ENCODE measurements at places on chromosomes 1 and 21.

GRCh38 chr1:4980211-4980610 lies 325.8 kb downstream of the AJAP1 start:
- DNase-seq, result peak; percentile 46

DNA sequence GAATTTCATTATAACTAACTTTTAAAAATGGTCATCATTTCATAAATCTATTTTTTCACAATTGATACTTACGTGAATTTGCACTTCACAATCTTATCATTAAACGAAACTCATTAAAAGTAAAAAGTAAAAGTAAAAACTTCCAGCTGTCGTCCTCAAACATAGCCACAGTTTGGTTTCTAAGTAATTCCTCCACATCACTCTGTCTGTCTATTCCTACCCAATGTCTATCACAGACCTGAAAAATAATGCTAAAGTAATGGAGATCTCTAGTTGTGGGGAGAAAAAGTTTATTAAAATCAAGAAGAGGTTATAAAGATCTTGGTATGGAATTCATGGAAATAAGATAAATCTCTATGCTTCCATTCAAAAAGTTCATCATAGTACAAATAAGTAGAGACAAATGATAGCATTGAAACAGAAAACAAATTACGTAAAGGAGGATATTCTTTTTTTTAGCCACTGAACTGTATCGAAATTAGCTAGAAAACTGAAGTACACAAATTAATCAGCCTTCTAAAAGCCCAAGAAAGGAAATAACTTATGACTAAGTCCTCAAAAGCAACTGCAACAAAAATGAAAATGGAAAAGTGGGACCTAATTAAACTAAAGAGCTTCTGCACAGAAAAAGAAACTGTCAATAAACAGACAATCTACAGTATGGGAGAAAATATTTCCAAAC lies 148.6 kb downstream of the TIAM1 start:
- DNase-seq, result no peak

DNA sequence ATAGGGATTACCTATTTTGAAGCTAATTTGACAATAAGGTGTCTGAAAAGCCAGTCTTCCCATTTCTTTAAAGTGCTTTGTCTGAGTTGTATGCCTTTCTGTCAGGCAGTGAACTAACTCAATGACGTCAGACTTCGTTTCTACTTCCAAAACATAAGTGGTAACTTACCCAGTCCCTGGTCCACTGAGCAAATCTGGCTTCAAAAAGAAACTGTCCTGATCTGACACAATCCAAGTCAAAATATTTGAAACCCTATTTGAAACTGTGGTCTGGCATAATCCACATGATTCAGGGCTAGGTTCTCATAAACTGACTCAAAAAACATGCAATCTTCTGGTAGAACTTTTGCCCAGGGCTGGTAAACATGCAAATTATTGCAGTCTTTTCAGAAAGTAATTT lies 34.0 kb downstream of the DIRAS3 start:
- no peak for DNase-seq

- DNase-seq, result no peak
Observed at GRCh38 chr1:2853711-2854110, 52.2 kb upstream of the TTC34 start.

- DNase-seq, result no peak
Observed at GRCh38 chr1:221137666-221138065, 258.4 kb downstream of the HLX start.

- no peak for DNase-seq
Observed at GRCh38 chr1:191700922-191701321, 457.3 kb upstream of the RGS18 start.

DNA sequence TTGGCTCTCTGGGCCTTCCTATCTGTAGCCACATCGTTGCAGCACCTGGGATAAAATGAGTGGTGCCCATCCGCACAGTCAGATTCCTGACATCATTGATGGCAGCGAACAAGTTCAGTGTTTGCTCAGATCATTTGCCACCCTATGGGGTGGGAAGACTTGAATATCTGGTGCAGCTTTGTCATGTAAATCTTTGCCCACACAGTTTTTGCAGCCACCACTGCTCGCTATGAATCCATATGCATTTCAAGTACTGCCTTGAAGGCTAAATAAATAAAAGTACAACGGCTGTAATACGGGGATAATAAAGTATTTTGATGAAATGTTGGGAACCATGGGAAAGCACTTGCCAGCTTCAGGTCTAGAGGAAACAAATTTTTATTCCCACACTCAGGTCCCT lies 56.3 kb upstream of the COA6 start:
- DNase-seq, result no peak

DNA sequence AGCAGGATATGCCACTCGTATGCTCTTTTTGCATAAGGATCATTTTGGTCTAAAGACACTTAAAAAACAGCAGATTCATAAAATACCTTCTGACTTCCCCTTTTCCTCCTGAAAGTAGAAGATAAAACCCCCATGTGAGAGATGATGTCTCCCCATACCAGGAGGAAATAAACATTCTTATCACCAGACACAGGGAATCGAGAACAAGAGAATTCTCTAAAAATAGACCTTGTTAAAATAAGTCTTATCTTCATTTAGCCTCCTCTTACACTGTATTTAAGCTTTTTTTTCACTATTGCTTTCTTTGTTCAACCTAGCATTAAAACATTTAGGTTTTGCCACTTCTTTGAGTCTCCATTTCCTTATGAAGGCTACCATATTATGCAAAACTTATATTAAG lies 709.3 kb downstream of the KCNT2 start:
- DNase-seq, result no peak

GRCh38 chr1:7610936-7611335 lies 160.2 kb upstream of the VAMP3 start:
- no peak for DNase-seq

- peak; percentile 82 for DNase-seq
Observed at GRCh38 chr1:42929434-42930177, 29.1 kb downstream of the SLC2A1 start.

- DNase-seq, result no peak
Observed at GRCh38 chr21:39700318-39700717, 44.7 kb upstream of the IGSF5 start.

DNA sequence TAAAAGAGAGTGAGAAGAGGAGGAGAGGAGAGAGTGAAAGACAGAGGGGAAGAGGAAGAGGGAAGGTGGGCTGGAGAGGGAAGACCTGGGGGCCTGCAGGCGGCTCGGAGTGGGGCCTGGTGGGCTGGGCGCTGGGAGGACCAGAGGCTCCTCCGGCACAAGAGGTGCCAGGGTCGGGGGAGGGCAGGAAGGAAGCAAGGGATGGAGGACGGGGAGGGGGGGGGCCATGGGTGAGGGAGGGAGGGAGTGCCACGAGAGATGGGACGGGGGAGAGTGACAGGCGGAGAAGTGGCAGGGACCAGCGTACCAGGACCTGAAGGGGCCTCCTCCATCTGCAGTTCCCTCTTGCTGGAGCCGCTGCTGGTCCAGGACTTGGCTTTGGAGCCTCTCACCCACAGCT lies 87.7 kb downstream of the CASZ1 start:
- no peak for DNase-seq

DNA sequence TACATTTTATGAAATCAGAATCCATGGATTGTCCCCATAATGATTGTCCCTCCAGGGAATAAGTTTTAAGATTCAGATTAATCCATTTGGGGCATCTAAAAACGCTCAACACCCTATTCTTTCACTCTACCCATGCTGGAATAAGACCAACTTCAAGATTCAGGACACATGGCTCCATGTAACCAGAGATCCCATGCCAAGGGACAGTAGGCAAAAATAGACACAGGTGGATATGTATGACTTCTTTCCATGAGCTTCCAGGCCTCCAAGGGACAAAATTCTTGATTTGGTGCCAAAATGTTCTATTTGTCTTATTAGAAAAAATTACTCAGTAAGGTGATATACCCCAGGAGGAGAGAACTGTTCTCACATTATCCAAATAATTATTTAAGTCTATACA lies 178.8 kb downstream of the NRIP1 start:
- DNase-seq, result no peak

GRCh38 chr1:4308806-4309205 lies 345.6 kb upstream of the AJAP1 start:
- DNase-seq, result no peak

DNA sequence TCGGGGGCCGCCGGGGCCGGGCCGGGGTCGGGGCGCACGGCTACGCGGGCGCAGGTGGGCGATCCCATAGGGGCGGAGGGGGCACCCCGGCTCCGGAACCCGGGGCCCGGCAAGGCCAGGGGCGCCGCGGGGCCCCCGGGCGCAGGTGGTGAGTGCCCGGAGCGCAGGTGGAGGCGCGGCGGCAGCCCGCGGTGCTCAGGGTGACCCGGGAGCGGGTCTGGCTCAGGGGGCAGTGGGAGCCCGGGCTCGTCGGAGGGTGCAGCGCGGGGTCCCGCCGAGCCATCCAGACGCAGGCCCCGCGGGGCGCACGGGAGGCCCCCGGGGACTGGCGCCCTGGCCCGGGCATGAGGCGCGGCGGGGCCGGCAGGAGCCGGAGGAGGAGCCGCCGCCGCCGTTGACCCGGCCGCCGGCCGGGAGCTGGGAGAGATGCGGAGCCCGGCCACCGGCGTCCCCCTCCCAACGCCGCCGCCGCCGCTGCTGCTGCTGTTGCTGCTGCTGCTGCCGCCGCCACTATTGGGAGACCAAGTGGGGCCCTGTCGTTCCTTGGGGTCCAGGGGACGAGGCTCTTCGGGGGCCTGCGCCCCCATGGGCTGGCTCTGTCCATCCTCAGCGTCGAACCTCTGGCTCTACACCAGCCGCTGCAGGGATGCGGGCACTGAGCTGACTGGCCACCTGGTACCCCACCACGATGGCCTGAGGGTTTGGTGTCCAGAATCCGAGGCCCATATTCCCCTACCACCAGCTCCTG lies 489 bp downstream of the CELSR2 start:
- DNase-seq, result peak; percentile 7

DNA sequence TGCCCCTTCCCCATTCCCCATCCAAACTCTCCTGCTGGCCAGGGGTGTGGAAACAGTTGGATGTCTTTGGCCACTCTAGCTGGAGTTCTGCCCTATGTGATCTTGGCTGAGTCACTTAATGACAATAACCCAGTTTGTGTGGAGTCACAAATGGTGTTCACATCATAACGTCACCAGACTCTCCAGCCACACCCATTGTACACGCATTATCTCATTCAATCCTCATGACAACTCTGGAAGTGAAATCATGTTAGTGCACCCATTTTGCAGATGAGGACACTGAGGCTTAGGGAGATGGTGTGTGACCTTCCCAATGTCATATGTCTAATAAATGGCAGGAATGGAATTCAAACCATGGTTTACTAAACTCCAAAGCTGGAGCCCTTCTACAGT lies 1.2 kb upstream of the CDA start:
- peak; percentile 59 for DNase-seq

DNA sequence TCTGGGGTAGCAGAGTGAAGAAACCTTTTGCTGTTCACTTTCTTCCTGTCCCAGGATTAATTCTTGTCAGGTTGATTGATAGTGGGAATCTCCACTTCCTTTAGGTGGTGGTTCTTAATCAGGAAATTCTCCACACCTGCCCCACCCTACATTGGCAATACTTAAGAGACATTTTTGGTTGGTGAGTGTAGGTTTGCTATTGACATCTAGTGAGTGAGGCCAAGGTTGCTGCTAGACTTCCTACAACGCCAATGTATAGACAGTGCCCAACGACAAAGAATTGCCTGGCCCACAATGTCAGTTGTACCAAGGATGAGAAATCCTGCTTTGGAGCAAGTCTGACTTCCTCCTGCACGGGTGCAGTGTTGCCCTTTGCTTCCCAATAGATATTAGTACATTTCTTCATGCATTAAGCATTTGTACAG lies 38.5 kb downstream of the MAP3K7CL start:
- no peak for DNase-seq

DNA sequence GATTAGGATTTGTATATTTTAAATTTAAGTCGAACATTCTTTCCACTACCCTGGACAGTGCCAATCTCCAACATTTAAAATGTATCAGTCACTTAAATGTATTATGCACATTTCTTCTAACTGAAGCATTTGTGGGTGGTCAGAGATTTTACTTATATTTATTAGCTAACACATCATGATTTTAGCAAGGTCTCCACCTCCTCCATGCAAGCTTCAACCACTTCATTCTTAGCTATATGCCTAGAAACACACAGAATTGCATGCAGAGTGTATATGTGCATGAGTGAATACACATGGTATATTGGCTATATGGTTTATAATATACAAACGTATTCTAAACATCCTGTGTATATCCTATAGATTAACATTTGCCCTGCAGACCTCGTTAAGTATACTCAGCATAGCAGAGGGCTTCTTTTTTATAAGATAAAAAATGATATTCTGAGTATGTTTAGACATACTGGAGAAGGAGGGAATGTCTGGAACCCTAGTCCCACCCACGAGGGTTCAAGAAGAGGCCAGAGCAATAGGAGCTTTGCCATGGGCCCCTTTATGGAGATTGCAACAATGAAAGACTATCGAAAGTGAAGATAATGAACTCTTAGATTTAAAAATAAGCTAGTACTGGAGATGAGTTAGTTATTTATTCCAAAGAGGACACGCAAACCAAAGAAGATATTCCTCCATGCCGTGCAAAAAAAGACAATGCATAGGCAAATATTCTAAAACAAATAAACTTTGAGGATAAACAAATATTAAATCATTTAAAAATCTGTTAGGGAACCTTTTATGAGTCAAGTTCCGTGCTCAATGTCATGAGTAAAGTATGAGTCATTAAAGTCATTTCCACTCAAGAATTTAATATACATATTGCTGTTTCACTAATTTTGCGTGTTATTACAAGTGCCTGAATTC lies 480.4 kb downstream of the SIPA1L2 start:
- no peak for DNase-seq

- no peak for DNase-seq
Observed at GRCh38 chr1:71228742-71229365, 148.0 kb upstream of the ZRANB2 start.

GRCh38 chr1:76577525-76578185 lies 289.6 kb upstream of the ST6GALNAC5 start:
- no peak for DNase-seq

GRCh38 chr1:163170331-163170730 lies 32.4 kb downstream of the RGS5 start:
- DNase-seq, result no peak

- no peak for DNase-seq
Observed at GRCh38 chr21:32141318-32141633, 137.6 kb downstream of the MIS18A start.

DNA sequence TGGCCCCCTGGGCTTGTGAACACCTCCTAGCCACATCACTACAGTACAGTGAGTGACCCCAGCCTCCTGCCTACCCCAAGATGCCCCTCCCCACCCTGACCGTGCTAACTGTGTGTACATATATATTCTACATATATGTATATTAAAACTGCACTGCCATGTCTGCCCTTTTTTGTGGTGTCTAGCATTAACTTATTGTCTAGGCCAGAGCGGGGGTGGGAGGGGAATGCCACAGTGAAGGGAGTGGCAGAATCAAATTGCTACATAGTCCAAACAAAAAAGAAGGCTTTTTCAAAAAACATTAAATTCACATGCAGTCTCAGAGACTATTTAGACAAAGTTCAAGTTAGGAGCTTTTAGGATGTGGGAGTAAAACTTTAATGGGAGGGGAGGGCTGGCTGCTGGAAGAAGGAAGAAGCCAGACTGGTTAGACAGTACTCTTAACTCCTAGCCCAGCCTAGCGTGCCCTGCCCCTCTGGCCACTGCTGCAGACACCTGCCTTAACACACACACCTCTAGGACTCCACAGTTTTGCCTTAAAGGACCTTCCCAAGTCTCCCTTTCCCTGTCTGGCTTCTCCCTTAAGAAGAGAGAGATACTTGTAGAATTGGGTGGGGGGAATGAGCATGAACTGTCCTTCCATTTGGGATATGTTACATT lies 9.4 kb downstream of the PEA15 start:
- DNase-seq, result no peak
